ENCODE measurements at places on chromosomes 3 and 15.

- peak; percentile 7 for DNase-seq
Measured at GRCh38 chr3:96813820-96814650, at the start of gene EPHA6. EPHA6 (plus strand) TSS chr3:96814594.

DNA sequence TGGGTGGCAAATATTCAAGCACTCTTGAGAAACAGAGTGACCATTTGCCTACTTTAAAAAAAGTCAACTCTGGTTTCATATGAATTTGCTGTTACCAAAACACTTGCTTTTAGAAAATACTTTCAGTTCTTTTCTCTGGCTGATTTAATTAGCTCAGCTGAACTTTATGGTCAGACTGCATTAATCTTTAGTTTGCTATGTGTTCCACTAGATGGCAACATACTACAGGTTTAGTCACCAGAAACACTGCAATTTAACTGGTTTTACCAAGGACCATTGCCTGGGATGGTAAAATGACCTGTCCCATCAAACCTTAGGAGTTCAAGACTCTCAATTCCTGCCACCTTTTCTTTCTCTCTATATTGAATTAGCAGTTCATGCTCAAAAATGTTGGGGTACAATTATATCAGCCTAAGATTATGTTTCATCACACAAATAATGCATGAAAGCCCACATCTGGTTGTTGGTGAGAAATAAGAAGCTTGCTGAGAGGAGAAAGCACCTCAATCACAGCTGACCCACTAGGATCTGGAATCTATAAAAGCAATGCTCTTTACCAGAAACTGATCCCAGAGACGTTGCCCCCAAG lies 14.2 kb downstream of the EIF4E3 start:
- peak; percentile 38 for DNase-seq

GRCh38 chr3:140922634-140923033 lies 19.0 kb upstream of the SLC25A36 start:
- DNase-seq, result no peak

DNA sequence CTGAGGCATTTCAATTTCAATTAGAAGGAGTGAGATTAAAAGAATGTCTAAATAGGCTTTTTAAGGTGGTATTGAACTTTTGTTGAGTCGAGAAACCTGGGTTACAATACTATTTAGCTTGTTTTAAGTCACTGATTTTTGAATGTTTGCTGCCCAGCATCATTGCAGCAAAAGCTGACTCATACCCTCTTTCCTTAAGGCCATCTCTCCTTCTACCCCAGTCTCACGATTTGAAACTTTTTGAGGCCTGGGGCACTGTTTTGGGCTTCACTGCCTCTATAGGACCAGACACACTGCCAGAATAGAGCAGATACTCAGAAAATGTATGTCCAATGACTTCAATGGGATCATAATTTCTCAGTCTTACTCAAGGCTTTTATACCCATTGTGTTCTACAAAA lies 319.6 kb upstream of the TGFBR2 start:
- DNase-seq, result peak; percentile 14

GRCh38 chr3:14780927-14781507 lies 37.7 kb upstream of the FGD5 start:
- peak; percentile 67 for DNase-seq

DNA sequence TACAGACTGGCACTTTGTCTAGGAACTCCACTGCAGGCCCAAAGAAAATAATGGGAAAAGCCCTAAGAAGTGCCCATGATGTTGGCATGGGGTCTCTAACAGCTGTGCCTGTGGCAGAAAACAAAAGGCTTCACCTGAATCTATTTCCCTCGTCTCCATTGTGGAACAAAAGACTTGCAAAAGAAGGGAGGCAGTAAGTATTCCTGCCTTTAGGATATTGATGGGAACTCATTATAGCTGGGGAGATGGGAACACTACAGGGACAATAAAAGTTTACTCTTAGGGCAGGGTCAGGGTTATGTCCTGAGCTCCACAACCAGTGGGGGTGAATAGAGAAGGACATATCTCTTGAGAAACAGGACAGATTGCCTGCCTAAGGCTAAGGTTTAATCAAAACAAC lies 930.6 kb upstream of the EPHA6 start:
- no peak for DNase-seq

- DNase-seq, result no peak
Measured at GRCh38 chr15:96181873-96182301, 148.6 kb upstream of the NR2F2 start.

DNA sequence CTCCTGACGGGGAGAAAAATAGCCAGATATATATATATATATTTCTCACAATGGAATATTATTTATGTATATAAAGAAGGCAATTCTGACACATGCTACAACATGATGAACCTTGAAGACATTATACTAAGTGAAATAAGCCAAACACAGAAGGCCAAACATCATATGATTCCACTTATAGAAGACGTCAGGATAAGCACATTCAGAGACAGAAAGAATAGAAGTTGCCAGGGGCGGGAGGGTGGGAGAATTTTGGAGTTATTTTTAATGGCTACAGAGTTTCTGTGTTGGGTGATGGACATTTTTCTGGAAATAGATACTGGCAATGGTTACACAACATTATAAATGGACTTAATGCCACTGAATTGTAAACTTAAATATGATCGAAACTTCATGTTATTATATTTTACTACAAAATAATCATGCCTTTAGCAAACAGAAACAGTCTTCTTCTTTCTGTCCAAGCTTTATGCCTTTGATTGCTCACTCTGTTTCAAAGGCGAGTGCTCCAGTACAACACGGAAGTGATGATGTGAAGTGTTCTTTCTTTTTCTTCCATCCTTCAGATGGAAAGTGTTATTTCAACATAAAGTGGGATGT lies 514.0 kb downstream of the OCA2 start:
- DNase-seq, result no peak

DNA sequence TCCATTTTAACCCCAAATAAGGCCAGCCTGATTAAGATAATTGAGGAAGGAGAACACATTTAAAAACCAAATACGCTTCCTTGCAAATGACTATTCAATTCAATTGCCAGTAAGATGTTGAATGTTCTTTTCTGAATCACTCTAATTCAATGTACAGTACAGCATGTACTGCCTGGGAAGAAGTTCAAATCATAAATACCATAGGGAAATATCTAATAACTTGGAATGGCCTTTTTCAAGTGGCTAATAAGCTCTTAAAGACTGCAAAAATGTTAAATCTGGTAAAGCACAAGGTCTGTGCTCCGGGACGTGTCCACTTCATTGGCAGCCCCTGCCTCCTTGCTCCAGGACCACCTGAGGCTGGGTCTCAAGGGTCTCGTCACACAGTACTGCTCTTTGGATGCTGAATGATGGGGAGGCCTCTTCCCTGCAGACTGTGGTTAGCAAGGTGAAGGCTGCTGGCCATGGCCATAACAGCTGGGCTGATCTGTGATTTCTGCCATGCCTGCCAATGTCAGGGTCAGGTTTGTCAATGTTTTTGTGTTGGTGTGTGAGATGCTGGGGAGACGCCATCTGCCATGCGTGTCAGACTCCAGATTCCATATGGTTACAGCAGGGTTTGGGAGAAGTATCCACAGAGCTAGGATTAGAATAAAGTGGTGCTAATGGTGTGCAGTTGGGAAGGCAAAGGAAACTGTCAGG lies 300.5 kb downstream of the ADAMTS17 start:
- DNase-seq, result no peak

- peak; percentile 42 for DNase-seq
Measured at GRCh38 chr15:101086394-101087171, 165.3 kb downstream of the CHSY1 start.

- DNase-seq, result no peak
Measured at GRCh38 chr15:91227766-91228165, 127.7 kb downstream of the SV2B start.

DNA sequence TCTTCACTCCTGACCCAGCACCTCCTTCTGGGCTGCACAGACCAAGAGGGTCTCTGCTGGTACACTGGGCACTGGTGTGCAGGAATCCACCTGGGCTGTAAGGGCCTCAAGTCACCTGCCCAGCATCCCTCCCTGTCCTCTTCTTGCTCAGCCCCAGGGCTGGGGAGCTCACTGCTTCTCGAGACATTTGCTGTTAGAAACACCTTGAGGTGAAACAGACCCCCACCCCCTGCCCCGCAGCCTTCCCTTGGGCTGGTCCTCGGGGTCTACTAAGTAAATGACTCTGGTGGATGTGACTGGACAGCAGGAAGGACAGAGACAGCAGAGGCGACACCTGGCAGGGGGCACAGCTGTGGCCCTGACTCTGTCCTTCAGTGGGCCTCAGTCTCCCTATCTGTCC lies 29.1 kb downstream of the LOXL1 start:
- no peak for DNase-seq
